ENCODE measurements at places on chromosomes 11 and 22.

- DNase-seq: no peak
Measured at GRCh38 chr11:111098091-111098490, 147.4 kb upstream of the POU2AF2 start.

GRCh38 chr11:104968856-104969776, 742 bp upstream of the CASP4 start:
- DNase-seq: no peak

DNA sequence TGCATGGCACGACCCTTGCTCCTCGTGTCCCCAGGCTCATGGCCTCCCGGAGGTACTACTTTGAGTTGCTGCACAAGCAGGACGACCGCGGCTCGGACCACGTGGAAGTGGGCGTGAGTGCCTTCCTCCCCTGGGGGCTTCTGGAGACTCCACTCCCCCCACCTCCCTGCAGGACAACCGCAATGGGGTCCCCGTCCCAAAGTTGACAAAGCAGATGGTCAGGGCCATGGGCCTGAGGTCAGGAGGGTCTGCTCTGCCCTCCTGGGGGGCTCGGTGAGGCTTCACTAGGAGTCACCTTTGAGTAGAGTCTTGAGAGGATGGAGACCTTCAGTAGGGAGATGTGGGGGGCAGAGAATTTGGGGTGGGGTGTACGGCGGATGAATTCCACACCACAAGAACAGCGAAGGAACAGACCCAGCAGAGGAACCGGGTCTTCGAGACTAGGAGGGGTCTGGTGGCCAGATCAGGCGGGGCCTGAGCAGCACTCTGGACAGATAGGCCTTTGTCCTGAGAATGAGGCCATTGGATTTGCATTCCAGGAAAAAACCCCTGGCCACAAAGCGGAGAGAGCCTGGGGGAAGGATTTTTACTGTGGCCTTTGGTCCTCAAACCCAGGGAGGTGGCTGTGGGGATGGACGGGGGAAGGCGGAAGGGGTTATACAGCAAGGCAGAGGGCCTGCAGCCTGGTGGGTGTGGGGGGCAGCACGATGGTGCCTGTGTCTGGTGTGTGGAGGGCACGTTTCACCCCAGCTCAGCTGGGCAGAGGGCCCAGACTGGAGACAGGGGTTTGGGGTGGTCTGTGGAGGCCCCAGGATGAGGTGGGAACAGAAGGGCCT, 4.6 kb downstream of the B4GALNT4 start:
- DNase-seq: no peak

DNA sequence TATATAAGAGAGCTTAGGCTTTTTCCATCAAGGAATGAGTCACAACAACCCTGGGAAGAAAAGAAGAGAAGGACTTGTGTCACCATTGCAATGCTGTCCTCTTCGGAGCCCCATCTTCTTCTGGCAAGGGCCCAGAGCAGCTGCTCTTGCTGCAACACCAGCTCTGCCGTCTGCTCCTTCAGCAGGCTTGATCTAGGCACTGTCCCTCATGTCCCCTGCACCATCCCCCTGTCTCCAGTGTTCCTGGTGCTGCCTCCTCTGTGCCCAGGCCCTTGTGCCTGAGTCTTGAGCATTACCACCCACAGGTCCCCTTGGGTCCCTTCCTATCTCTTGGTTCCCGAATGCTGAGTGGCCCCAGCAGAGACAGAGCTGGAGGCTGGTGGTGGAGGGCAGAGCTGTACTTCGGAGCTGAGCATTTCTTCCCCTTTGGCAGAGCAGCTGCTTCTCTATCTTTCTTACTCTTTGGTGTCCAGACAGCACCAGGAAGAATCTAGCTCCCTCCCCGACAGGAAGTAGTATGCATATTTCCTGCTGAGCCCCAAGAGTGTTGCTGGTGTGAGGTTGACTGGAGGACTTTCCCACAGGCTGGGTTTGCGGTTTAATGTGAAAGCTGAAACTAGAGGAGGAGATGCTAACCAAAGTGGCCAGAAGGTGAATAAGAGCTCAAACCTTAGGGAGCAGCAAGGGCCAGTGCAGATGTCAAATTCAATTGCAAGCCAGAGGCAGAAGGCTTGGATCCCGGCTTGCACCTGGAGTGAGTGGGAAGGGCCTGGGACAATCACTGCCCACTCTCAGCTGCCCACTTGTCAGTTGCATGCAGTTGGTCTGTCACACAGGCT, 27.8 kb downstream of the WEE1 start:
- no peak for DNase-seq
